Neural progenitor cell (in vitro differentiated cells): ENCODE measurements at places on chromosomes 5 and 9. TPM values are rescaled to one million over a fixed set of nuclear protein-coding genes. Genes with fewer than 3 reads are reported as not detected.

DNA sequence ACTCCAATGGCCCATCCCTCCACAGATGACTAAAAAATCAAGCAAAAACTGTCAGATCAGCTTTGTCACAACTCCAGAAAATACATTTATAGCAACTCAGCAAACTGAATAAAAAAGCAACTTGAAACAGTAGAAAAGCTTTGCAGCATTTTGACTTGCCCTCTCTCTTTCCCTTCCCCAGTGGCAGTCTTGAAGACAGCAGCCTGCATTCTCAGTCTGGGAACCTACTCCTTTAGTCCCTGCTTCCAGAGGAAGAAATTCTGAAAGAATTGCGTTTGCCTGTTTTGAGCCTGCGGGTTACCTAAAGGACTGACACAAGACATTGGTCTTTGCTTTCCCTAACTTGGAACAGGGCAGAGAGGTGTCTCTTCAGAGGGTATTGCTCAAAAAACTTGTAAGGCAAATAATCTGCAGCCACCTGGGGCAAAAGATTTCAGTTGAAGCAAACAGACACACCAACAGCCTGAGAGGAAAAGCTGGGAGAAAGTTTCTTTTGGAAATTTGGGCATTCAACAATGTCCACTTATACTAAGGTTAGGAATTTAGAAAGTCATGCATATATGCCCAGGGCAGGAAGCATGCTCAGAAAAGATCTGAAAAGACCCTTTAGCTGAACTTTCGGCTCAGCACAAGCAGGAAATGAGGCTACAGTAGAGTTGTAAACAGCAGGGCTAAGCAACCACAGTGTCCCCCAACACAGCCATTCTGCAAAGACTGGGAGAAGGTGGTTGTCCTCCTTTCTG lies 15.2 kb upstream of the SLC35D2 start:
- DNase-seq, result no peak

DNA sequence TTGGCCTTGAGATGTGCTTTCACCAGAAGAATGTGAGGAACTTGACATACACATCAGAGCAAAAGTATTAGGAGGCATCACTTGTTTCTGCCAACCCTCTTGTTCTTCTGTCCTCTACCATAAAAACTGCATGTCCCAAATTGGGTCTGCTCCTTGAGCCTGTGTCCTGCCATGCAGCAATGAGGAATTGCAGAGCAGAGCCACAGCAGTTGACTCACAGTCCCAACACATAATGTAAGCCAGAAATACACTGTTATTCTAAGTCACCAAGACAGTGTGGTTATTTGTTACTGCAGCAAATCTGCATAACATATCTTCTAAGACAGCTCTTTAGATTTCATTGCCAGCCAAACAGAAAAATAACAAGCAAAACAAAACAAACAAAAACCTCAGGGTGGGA lies 598.2 kb downstream of the PRELID2 start:
- DNase-seq, result no peak

DNA sequence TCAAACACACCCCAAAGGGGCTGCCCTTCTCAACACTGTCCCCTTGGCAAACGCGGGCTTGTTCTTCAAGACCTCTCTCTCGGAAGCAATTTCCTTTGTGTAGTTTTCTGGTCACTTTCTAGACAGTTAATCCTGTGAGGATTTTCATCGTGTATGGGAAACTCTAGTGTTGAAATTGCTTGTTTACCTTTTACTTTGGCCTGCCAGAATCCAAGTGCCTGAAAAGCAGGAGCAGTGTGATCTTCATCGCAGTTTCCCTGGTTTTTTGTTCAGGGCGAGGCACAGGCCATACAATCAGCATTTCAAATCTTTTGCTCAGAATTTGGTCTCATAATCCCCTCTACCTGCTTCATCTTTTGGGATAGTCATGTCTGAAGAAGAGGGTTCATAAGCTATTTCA lies 115.7 kb upstream of the C9orf72 start:
- DNase-seq, result no peak

DNA sequence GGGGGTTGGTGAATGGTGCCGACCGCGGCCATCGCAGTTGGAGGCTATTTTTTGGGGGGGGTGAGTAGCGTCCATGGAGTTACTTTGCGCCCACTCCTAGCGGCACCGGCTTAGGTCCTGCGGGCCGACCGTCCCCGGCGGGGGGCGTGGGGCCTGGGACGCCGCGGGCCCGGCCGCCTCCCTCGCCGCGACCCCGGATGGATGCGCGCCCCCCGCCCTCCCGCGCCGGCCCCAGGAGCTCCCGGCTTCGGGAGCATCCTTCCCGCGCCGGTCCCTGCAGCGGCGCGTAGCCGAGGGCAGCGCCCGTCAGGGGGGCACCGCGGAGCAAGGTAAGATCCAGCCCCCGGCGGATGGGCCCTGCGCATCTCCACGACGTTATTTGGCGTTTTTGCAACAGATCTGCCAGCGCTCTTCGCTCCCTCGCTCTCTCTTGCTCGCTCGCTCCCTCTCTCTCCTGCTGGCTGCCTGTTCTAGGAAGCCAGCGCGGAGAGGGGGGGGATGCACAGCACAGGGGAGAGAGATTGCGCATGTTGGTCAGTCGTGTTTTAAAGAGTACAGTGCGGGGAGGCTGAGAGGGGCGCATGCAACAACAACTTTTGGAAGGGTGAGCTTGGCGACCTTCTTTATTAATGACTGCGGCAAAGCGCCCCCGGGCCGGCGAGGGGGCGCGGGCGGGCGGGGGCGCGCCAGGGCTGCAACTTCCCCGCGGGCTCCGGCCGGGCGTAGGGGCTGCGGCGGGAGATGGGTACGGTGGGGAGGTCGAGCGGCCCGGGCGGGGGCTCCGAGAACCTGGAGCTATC lies 413 bp downstream of the JADE2 start:
- peak; percentile 88 for DNase-seq

The IFNA2 gene
- not detected in 2 replicates for total RNA-seq

DNA sequence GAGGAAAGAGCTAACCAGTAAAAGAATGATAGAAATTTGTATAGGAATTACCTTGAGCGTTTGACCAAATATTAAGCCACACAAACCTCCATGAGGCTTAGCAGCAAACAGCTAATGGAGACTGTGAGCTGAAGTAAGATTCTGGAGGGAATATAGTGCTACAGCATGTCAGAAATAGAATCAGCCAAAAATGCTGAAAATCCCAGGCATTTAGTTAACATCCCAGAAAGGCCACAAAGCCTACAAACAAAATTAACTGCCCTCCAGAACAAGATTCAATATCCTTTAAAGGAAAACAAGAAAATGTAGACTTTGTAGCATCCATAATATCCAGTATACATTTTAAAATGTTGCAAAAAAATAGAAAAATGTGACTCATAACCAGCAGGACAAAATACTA lies 257.8 kb upstream of the TUSC1 start:
- no peak for DNase-seq

The GKAP1 gene
- total RNA-seq, result 19.9 and 33.4 TPM in 2 replicates

DNA sequence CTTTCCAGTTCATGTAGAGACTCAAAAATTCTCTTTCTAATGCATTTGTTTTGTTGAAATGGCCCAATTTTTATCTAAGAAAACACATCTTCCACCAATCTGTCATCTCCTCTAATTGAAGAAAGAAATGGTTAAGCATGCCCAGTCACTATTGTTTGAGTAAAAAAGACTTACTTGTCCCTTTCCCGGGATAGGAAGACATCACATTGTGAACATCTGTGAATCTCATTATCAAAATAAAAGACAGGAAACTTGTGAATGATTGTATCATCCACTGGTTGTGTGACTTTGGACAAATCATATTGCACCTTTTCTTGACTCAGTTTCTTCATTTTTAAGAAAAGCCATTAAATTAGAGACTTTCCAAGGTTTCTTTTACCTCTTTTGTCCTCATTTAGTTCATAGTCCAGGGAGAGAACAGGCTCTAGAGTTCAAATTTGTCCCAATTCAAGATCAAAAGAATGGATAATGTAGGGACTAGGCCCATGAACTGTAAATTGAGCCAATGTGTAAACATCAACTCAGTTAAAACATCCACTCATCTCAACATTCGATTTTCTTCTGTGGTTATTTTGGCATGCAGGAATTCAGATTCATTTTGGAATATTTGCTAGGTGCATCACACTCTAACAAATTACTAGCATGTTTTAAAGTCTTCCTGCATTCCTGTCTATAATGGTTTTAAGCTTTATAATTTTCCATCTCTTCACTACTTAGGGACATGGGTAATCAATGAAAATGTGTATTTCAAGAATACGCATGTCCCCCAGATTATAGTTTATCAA lies 838.0 kb upstream of the WWC1 start:
- DNase-seq, result peak; percentile 11

The ZFP37 gene
- 13.3 and 14.1 TPM in 2 replicates for total RNA-seq
